COR-L47 (cell line): ENCODE measurements at places on chromosomes 6 and 20.
A peak's percentile ranks its signal among the peaks of the same experiment; 100 is the strongest.

GRCh38 chr20:40278673-40279072, 410.4 kb downstream of the MAFB start:
- DNase-seq = no peak

DNA sequence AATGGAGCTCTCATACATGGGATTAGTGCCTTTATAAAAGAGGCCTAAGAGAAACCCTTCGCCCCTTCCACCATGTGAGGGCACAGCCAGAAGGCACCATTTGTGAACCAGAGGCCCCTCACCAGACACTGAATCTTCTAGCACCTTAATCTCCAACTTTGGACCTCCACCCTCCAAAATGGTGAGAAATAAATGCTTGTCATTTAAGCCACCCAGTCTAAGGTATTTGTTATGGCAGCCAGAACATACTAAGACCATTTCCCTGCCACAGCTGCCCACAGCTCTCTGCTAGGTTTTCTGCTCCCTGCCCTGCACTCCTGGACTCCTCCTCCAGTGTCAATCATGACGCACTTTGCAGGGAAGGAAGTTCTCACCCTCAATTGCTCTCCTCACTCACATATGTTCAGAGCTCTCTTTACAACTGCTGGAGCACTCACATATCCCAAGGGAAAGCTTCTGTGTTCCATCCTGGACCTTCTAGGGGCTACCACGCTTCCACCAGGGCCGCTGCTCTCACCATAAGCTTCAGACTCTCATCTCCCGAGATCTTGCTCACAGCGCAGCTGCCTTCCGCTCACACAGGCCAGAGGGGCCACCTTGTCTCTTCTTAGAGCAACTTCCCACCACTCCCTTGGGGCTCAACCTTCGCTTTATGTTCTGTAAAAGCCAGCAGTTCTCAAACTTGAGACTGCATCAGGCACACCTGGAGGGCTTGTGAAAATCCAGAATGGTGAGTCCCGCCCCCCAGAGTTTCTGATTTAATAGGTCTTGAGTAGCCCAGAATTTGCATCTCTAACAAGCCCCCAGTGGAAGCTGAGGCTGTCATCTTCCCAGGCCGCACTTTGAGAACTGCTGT, 1.6 kb upstream of the LY86 start:
- no peak for DNase-seq

- DNase-seq = no peak
Observed at GRCh38 chr6:95879856-95880255, 135.9 kb upstream of the FUT9 start.

- no peak for DNase-seq
Observed at GRCh38 chr6:33178755-33179475, 13.4 kb downstream of the COL11A2 start.

- DNase-seq = no peak
Observed at GRCh38 chr20:26208296-26209091, 511.8 kb upstream of the ZNF337 start.

DNA sequence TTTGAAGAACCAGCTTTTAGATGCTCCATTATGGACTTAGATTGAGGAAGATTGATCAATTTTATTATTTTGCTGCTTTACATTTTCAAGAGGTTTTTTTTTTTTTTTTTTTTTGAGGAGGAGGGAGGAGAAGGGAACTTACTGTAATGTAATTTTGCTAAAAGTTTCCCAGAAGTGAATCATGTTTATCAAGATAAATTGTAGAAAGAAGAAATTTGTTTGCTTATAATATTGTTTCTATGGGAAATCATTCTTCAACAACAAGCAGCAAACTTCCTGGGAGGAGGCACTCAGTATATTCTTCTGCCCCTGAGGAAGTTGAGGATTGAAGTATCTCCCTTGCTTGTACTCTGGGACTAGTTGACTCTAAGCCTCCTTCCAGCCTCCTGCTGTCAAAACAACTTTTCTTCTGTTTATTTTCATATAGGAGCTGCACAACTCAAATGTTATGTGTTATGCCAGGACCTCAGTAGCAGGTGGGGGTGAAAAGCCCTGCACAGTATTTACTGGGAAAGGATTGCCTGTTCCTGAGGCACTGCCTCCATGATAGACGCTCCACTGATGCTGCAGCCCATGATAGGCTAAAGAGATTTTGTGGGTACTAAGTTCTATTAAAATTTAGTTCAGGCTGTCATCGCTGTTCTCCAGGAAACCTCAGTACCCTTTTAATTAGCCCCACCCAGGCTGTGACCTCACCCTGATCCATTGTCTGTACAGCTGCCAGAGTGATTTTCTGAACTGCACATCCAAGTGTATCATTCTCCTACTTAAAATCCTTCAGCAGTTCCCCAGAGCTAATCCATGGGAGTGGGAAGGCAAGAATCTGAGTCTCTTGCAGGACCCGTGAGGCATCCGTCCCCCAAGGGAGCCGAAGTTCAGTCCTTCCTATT, 51.9 kb downstream of the CARMIL1 start:
- DNase-seq = peak; percentile 27

DNA sequence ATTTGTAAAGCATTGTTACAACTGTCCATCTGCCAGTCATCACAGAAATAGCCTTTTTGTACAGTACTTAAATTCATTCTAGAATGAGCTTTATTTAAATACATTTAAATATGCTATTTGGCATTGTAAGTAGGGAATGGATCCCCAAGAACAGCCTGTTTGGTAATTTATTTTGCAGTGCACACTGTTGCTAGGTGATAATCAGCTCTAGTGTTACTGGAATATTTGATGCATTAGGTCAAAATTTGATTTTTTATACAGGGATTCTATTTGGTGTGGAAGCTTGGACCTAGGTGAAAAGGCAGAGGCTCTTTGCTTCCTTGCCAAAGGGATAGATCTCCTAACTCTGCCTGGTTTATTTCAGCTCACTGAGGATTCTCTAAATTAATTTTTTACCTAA, 593.7 kb downstream of the EPM2A start:
- no peak for DNase-seq

- DNase-seq = no peak
Observed at GRCh38 chr6:53615633-53616449, 49.7 kb downstream of the KLHL31 start.

GRCh38 chr6:156111913-156112312, 656.3 kb upstream of the NOX3 start:
- DNase-seq = no peak

DNA sequence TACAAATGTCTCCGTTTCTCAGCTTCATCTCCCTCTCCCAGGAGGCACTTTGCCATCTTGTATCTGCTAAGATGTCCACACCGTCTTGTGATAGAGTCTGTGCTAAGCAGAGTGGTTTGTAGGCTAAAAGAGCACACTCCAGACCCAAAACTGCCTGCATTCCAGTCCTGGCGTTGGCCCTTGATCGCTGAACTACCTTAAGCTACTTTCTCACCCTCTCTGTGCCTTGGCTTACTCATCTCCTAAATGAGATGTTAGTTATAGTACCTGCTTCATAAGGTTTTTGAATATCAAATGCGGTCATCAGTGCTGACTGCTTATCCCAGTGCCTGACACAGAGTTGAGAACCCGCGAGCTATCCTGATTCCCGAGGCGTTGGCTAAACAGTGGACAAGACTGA, 14.0 kb downstream of the CASS4 start:
- no peak for DNase-seq

DNA sequence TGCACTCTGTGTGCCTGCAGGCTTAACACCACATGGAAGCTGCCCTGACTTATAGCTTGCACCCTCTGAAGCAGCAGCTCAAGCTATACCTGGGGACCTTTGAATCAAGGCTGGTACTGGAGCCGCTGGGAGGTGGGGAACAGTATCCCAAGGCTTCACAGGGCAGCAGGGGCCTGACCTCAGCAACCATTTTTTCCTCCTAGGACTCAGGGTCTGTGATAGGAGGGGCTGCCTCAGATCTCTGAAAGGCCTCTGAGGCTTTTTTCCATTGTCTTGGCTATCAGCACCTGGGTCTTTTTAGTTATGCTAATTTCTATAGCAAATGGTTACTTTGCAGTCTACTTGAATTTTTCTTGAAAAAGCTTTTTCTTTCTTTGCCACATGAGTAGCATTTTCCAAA, 80.2 kb upstream of the OPRM1 start:
- DNase-seq = no peak

GRCh38 chr20:10079964-10080363, 45.2 kb downstream of the ANKEF1 start:
- no peak for DNase-seq

DNA sequence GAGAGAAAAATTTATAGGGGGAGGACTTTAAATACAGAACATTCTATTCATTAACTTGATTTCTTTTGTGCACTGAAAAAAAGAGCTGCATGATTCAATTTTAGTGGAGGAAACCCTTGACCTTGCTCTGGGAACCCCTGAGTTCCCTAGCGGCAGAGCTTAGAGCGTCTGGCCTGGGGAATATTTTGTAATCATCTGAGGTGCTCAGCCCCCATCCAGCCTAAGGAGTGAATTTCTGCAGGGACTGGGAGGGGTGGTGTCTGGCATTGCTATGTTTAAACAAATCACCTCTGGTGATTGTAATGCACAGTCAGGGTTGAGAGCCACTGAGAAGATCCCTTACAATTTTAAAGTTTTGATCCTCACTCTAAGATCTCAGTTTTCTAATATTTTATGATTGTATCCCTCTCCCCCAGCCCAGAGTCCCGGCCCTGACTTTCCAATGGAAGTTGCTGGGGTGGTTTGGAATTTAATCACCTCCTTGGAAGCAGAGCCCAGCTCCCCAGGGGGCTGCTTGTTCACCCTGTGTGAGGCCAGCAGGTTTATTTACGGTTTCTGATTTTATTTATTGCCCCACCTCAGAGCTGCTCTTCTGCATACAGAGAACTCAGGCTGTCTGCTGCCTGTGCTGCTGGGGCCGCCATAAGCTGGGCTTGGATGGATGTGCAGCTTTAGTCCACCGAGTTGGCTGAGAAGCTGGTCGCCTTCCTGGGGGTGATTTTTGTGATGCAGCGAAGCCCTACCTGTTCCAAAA, 263.1 kb downstream of the LRFN2 start:
- DNase-seq = peak; percentile 82

- no peak for DNase-seq
Observed at GRCh38 chr6:19722999-19723398, 114.2 kb upstream of the ID4 start.

DNA sequence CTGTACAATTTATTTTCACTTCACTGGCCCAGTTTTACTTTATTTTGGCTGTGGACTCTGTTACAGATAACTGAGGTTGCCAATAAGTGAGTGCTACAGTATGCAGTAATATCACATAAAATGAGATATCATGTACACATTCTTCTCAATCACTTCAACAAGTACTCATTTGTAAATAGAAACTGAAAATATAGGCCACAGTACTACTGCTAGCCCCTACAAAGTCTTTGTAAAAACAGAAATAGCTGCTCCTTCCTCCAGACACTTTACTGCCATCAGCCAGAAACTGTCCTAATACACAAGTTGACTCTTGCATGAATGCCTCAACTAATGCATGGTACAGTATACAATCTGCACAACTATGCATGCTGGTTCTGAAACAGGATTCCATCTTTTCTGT, 9.2 kb downstream of the DTNBP1 start:
- DNase-seq = no peak

DNA sequence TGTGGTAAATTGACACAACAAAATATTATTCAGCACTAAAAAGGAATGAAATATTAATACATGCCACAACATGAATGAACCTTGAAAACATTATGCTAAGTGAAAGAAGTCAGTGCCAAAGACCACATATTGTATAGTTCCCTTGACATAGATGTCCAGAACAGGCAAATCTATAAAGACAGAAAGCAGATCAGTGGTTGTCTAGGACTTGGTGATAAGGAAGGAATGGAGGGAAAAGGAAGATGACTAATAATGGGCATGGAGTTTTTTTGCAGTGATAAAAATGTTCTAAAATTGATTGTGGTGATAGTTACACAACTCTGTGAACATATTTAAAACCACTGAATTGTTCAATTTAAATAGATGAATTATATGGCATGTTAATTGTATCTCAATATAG, 32.5 kb downstream of the TBX18 start:
- no peak for DNase-seq

DNA sequence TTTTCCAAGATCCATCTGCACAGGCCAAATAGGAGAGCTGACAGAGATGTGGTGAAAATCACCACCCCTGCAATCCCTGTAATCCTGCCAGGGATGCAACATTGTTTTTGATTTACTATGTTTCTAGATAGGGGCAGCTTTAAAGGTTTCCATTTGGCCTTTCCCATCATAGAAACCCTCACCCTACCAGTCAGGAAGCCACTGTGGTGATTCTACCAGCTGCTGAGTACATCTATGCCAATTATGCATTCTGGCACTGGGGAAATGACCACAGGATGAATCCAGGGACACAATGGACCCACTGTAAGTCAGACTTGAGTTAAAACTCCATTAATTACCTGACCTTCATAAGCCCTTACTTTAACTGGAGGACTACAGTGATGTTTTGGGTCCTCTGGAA, 130.4 kb downstream of the TNFRSF21 start:
- no peak for DNase-seq

DNA sequence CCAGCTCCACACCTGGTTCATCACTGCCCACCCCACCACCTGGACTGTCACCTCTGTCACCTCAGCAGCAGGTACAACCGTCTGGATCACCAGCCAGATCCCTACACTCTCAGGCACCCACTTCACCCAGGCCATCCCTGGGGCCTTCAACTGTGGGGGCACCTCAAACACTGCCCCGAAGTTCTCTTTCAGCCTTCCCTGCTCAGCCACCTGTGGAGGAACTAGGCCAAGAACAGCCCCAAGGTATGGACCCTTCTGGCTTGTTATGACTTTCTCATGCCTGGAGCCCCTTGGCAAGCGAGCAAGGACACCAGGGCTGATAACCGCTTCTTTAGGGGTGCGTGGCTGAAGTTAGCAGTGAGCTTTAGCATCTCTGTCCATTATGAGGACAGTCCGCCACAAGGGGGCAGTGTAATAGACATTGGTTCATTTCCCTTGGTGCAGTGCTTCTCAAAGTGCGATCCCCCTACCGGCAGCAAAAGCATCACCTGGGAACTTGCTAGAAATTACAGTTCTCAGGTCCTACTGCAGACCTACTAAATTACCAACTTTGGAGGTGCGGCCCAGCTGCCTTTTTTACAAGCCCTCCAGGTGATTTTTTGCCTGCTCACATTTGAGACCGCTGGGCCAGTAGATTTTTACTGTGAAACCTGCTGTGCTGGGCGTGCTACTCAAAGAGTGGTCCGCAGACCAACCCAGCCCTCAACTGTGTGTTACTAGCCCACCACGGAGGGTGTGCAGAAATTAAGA, 32.5 kb downstream of the PNPLA1 start:
- DNase-seq = peak; percentile 89

DNA sequence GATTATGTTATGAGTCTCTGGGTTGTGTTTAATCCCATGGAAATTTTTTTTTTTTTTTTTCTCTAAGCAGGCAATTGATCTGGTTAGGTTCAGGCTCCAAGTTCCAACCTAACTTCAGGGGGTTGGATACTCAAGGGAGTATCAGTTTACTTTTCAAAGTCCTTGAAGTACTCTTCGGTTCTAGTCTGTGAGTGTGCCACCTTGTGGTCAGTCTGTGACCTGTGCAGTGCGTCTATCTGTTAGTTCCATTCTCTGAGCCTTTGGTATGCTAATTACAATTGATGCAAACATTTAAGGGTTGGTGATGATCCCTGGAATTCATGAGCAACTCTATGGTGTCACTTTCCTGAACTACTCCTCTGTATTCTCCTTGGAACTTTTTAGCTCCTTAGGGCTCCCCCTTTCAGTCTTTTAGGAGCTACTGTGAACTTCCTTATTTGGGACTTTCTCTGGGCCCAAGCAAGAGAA, 342.0 kb downstream of the SOX4 start:
- no peak for DNase-seq
